WTC11 (cell line): ENCODE measurements at places on chromosomes 16 and 17. TPM values are rescaled to one million over a fixed set of nuclear protein-coding genes. Genes with fewer than 3 reads are reported as not detected.

DNA sequence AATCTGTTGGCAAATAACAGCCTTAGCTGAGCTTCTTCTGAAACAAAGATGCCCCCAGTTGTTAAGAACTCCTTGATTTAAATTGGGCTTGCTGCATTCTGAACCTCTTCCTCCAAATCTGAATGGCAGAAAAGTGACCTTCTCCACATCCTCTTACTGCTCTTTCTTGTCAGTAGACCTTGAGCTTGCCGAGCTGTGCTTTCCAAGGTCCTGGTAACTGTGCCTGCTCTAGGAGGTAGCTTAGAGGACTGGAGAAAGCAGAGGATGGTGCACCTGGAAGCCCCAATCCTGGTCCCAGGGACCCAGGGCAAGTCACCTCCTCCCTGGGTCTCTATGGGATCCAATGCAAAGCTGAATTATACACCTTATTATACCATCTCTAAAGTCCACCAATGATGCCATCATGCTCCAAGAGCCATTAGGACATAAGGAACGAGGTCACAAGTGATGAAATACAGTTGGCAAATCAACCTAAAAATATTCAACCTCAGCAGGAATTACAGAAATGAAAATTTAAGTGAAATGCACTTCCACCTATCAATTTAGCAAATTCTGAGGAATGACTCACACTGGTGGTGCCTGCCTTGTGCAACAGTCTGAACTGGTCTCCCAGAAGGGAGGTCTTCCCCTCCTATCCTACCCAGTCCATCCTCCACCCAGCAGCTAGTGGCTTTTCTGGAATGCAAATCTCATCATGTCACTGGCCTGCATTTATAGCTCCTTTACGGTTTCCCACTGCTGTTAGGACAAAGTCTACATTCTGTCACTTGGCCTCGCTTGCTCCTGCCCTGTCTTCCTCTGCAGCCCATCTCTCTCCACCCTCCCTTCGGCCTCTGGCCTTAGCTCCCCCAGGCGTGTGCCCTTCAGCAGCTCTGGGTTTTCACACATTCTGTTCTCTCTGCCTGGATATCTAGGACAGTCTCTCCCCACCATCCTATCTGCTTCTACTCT is 36.6 kb downstream of the TOM1L2 start:
- DNase-seq: no peak

- DNase-seq: no peak
Observed at GRCh38 chr16:68943961-68944360, 100.6 kb downstream of the TANGO6 start.

GRCh38 chr17:50465171-50465570 is 3.5 kb downstream of the CHAD start:
- no peak for DNase-seq

GRCh38 chr17:82881900-82882714 is 42.3 kb upstream of the ZNF750 start:
- no peak for DNase-seq

GRCh38 chr17:38654411-38655398 is 20.1 kb downstream of the EPOP start:
- DNase-seq: peak; percentile 10

DNA sequence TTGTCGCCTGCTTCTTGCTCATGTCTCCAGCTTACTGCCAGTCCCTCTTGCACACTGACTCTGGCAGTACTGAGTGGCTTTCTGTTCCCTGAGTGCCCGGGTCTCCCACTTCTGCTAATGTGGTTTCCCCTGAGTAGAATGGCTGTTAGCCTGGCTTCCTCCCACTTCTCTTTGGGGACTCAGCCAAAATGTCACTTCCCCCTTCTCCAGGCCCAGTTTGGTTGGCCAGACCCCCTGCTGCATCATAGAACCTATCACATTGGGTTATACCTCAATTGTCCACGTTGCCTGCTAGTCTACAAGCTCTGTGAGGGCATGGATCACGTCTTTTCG is 304.4 kb downstream of the HS3ST3B1 start:
- no peak for DNase-seq

DNA sequence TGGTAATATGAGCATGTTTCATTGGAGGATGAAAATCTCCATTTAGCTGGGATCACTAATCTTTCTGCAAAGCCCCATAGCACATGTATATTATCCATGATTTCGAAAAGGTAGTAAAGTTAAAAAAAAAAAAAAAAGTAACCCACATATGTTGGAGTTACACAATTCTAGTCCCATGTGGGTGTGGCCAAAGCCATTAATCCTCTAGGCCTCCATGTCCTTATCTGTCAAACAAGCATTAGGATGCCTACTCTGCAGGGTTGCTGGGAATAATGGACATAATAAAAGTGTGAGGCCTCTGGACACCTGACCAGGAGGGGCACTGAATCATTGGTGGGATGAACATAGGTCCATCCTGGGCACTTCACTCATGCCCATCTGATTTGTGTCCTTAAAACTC is 29.2 kb upstream of the VAT1L start:
- no peak for DNase-seq

GRCh38 chr16:2817340-2818271 is 569 bp downstream of the PRSS21 start:
- DNase-seq: no peak

- no peak for DNase-seq
Observed at GRCh38 chr17:1047177-1047878, 50.4 kb downstream of the TIMM22 start.

DNA sequence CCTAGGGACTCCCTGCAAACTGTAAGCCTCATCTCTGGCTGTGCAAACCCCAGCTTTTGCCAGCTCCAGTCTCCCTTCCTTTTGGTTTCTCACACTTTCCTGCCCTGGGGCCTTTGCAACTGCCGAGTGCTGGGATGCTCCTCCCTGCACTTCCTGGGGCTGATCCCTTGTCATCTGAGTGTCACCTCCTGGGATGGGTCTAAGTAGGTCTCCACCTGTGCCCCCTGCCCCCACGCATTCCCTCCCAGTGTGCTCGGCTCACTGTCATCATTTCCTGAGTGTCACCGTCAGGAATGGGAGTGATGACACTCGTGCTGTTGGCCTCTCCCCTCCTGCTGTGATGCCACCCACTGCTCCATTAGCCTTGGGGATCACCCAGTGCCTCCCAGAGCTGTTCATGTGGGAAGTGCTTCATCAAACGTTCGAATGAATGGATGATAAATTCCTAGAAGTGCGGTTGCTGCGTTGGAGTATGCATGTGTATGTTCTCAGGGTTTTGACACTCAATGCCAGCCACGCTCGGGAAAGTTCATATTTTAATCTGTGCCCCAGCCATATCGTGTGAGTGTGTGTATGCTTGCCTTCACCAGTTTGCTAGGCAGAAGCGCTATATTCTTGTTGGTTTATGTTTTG is 189.9 kb downstream of the NTN1 start:
- no peak for DNase-seq

DNA sequence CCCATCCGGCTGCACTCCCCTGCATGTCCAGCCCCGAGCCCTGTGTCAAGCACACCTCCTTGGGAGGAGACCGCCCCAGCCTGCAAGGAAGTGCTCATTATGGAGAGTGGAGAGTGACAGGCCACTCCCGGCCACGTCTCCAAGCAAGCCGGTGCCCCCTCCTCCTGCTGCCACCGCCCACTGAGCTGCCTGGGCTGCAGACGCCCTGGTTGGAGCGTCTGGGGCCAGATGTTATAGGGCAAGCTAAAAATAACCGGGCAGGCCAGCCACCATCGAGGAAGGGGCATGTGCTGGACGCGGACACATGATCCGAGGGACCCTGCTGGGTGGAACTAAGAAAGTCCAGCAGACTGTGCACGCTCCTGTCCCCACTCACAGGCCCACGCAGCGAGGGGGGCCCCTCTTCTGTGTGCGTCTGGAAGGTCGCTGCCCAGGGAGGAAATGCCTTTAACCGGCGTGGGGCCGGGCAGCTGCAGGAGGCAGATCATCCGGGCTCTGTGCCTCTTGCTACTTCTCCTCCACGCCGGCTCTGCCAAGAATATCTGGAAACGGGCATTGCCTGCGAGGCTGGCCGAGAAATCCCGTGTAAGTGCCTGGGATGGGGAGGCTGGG is at the start of gene WFDC1:
TSS of gene WFDC1 (plus strand) at position 348 of the 612 bp plus-strand sequence. CDS start at position 442, 94 bp downstream.
- DNase-seq: peak; percentile 29

DNA sequence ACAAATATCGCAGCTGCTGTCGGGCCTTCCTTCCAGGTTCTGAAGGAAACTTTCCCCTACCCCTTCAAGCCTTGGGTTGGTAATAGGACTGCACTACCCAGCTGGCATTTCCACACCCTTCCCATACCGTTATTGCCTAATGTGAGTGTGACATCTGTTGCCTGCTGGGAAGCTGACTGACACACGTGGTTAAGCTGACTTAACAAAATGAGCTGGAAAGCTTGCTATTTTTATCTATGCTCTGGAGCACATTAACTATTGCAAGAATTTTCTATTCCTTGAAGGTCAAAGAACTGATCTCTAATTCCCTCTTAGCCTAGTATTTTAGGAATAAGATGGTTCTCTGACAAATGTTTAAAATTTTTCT is 79.5 kb downstream of the PMP22 start:
- no peak for DNase-seq

- no peak for DNase-seq
Observed at GRCh38 chr16:87074641-87075318, 242.4 kb downstream of the C16orf95 start.

- DNase-seq: no peak
Observed at GRCh38 chr17:2466931-2467330, 44.8 kb downstream of the METTL16 start.

DNA sequence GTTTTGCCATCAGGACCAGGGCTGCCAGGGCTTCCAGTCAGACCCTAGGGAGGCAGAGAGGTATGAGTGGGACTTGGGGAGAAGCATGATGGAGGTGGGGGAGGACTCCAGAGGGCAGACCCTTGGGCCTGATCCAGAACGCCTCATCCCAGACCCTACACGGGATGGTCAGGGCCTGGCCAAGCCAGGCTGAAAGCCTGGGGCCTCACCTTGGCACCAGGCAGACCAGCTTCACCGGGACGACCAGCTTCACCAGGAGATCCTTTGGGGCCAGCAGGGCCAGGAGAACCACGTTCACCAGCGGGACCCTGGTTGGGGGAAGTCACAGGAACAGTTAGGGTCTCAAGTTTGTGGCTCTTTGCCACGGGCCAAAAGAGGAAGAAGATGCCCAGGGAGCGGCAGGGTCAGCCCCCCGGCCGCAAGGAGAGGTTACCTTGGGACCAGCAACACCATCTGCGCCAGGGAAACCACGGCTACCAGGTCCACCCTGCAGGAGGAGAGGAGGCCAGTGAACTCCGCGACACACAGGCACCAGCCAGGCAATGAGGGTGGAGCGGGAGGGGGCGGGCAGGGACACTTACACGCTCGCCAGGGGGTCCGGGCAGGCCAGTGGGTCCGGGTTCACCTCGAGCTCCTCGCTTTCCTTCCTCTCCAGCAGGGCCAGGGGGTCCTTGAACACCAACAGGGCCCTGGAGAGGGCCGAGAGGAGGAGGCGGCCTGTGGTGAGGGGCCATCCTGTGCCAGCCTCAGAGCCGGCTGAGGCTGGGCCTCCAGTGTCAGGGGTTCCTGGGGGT is 7.1 kb downstream of the COL1A1 start:
- DNase-seq: no peak

DNA sequence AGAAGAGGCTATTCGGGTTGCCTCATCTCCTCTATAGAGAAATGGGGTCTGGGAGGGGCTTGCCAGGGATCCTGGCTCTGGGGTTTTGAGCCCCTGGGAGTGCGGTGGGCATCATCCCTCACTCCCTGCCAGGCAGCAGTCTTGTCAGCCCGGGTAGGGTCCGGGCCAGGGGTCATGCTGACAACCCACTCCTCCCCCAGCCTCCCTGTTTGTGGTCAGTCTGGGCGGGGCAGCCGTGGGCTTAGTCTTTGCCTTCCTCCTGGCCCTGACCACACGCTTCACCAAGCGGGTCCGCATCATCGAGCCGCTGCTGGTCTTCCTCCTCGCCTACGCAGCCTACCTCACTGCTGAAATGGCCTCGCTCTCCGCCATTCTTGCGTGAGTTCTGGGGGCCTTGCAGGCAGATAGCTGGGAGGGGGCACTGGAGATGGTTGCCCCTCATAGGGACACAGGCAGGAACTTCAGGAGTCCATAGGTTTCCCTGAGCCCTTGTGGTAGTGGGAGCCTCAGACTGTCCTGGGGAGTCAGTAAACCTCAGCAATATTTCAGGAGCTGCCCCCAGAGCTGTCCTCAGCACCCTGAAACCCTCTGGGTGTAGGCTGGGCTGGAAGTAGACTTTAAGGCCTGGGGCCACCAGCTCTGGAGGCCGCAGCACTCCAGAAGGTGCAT is 6.9 kb downstream of the SLC9A5 start:
- no peak for DNase-seq

GRCh38 chr16:18800293-18800692 is 1.1 kb downstream of the ARL6IP1 start:
- no peak for DNase-seq

DNA sequence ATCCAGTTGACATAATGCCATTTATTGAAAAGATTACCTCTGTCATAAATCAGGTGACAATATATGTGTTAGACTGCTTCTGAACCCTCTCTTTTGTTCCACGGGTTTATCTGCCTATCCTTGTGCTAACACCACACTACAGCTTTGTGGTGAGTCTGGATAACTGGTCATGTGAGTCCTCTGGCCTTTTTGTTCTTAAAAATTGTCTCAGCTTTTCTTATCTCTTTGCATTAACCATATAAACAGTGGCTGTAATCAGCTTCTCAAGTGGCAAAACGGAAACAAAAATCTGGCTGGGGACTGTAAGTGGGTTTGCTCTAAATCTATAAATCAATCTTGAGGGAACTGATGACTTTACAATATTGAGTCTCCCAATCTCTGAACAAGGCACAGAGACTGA is 44.6 kb downstream of the STX8 start:
- no peak for DNase-seq

DNA sequence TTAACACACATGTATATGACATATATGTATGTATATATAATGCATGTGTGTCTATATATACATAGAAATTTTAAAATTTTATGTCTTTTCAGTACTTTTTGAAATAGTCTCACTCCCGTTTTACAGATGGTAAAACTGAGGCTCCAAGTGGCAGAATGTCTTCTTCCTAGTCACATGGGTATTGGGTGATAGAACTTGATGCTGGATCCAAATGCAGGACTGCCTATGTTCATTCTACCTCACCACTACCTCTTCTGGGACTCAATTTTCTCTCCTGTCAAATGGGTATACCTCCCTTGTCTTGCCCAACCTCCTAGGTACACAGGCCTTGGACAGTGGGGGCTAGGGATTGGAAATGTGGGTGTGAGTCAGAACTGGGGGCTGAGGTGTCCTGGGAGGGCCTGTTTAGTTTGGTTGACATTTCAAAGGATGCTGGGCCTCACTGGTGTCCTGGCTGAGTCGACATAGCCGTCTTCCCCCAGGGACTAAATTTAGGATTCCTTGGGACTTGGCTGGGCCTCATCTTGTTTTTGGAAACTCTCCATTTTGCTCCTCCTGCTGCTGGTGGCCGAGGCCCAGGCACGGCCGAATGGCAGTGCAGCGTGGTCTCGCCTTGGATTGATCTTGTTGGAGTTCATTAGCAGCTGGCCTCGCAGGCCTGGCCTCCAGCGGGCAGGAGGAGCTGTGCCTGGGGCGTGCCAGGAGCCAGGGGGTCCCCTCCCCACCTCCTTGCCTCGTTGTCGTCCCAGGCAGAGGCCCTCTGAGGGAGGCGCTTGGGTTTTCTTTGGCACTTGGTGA is 25.9 kb downstream of the NKD1 start:
- no peak for DNase-seq

GRCh38 chr16:2971985-2972784 is 3.0 kb downstream of the PAQR4 start:
- DNase-seq: no peak

- no peak for DNase-seq
Observed at GRCh38 chr16:57270221-57271062, 14.0 kb downstream of the PLLP start.

AANAT gene
- 0.17 to 0.57 TPM in 2 of 3 replicates, not detected in the other for total RNA-seq

ESRP2 gene
- total RNA-seq: 48.5 to 55.0 TPM (median 49.8 TPM) in 3 replicates

CCR7 gene
- total RNA-seq: 0.37 to 0.92 TPM (median 0.57 TPM) in 3 replicates

CDK5R1 gene
- total RNA-seq: 9.0 to 9.9 TPM (median 9.2 TPM) in 3 replicates

ACSM2A gene
- 0.14 TPM in 1 of 3 replicates, not detected in the others for total RNA-seq

CMTM1 gene
- 1.6 to 3.5 TPM (median 2.5 TPM) in 3 replicates for total RNA-seq

CA7 gene
- 1.4 to 2.2 TPM (median 1.6 TPM) in 3 replicates for total RNA-seq

CCDC40 gene
- 15.1 to 16.3 TPM (median 15.2 TPM) in 3 replicates for total RNA-seq

KRTAP16-1 gene
- total RNA-seq: not detected in 3 replicates
